ENCODE measurements at places on chromosomes 16 and 17. TPM values are rescaled to one million over a fixed set of nuclear protein-coding genes. Genes with fewer than 3 reads are reported as not detected.

DNA sequence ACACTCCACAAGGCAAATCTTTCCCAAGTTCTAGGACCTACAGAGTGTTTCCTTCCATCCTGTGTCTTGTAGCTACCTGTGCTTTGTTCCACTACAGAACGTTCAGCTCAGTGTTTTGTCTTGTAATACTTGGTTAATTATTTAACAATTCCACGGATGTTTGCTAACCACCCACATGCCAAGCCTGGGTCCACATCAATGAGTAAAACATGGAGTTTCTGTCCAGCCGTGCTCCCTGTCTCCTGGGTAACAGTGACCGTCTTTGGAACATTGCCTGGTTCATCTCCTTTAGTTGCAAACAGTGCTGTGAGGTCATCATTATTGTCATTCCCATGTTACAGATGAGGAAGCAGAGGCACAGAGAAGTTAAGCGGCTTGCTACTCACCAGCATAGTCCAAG lies 41.3 kb downstream of the IRF8 start:
- no peak overlapping the region for H3K27ac ChIP-seq
- no peaks in the 10 kb centered on the region for H3K36me3 ChIP-seq
- H3K27me3 ChIP-seq, result peaks cover 20% of the 10 kb centered on the region
- no peak overlapping the region for H3K4me3 ChIP-seq
- DNase-seq, result no peak
- no peaks in the 10 kb centered on the region for H3K4me1 ChIP-seq

DNA sequence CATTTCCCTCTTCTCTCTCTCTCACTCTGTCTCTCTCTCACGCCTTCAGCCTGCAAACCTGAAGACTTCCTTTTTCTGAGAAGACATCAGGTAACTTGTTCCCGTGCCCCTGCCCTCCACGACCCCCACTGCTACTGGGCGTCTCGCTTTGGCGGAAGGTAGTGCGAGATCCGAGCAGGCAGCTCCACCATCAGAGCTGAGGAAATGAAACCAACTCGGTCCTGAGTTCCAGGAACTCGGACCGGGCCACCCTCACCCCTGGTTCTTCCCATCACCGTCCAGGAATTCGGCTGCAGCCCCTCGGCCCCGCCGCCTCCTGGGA lies 585 bp downstream of the MLKL start:
- DNase-seq, result no peak
- peaks cover 27% of the 10 kb centered on the region for H3K4me1 ChIP-seq
- no peaks in the 10 kb centered on the region for H3K27me3 ChIP-seq
- H3K36me3 ChIP-seq, result no peaks in the 10 kb centered on the region
- peak overlapping the region; percentile 97 for H3K4me3 ChIP-seq

DNA sequence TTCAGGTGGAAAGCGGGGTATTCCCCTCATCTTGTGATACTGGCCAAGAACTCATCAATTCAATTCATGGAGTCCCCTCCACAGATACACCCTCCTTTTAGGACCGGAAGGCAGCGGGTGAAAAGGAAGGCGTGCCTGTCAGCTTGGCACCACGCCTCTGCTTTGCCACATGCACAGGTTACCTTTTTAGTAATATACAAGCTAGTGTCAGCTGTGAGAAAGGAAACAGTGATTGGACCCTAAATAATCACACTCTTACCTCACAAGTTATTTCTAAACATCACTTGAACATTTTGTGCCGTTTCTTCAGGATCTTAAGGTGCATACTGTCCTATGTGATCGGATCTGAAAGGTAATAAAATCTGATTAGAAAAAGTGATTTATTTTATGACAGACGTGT lies 15.7 kb downstream of the ZDHHC7 start:
- peak overlapping the region; percentile 93 for H3K27ac ChIP-seq
- no peak overlapping the region for H3K4me3 ChIP-seq
- DNase-seq, result no peak

DNA sequence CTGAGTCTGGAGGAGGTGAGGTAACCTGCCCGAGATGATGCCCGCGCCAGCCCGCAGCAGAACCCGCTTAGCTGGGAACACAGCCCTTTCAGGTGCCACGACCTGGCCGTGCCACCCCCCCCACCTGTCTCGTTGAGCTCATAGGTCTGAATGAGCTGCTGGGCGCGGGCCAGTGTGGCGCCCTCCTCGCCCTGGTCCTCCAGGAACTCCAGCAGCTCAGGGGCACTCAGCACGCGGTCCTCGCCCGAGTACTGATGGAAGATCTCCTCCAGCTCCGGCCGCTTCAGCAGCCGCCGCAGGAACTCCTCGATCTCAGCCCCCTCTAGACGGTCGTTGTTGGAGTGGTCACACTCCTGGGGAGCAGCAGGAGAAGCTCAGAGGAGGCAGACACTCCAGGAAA lies 13.6 kb downstream of the PLCD3 start:
- H3K36me3 ChIP-seq, result no peaks in the 10 kb centered on the region
- H3K4me1 ChIP-seq, result peaks cover 2% of the 10 kb centered on the region
- H3K27me3 ChIP-seq, result no peaks in the 10 kb centered on the region
- DNase-seq, result peak; percentile 71

GRCh38 chr17:8572764-8573163 lies 57.8 kb downstream of the MYH10 start:
- H3K27ac ChIP-seq, result no peak overlapping the region
- H3K4me3 ChIP-seq, result no peak overlapping the region
- no peak for DNase-seq
- no peaks in the 10 kb centered on the region for H3K27me3 ChIP-seq
- no peaks in the 10 kb centered on the region for H3K4me1 ChIP-seq

Gene CDK5R1
- 0.59 TPM for total RNA-seq

Gene TNFRSF13B
- not detected for total RNA-seq

Gene PRSS8
- not detected for total RNA-seq

Gene COG8
- total RNA-seq, result 34.0 TPM

Gene RHBDF2
- total RNA-seq, result 7.1 TPM

Gene PIRT
- total RNA-seq, result not detected

Gene AXIN2
- total RNA-seq, result 5.1 TPM

Gene CFAP97D1
- not detected for total RNA-seq

Gene CHST4
- total RNA-seq, result not detected

All from osteoblast (primary cell).